NCI-H1105 (cell line): ENCODE measurements at places on chromosomes 2 and 18.

- DNase-seq, result peak; percentile 5
These were observed 648 bp downstream of the ARID5A start for GRCh38 chr2:96537066-96537733.

- no peak for DNase-seq
These were observed 112.8 kb downstream of the ADCYAP1 start for GRCh38 chr18:1017227-1018058.

GRCh38 chr2:73034661-73035375 is 36.7 kb downstream of the SFXN5 start:
- DNase-seq, result no peak

GRCh38 chr2:221228214-221228769 is 343.8 kb downstream of the EPHA4 start:
- no peak for DNase-seq

DNA sequence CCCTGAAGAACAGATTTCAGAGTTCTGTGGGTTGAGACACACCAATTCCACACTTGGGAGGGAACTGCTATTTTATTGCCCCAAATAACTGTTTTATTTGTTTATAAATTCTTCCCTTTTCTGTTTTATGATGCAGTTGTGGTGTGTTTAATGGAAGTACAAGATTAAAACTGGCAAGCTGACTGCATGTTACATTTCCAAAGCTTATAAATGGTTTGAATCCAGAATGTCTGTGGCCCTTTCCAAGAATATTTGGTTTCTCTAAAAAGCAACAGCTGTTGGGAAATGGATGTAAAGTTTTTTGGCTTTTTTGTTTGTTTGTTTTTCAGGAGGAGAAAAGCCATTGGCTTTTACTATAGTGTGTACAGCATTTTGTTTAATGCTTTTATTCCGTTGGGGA is 234.5 kb downstream of the MTX2 start:
- DNase-seq, result no peak

- DNase-seq, result no peak
These were observed 164.8 kb downstream of the MYCN start for GRCh38 chr2:16104949-16105668.

DNA sequence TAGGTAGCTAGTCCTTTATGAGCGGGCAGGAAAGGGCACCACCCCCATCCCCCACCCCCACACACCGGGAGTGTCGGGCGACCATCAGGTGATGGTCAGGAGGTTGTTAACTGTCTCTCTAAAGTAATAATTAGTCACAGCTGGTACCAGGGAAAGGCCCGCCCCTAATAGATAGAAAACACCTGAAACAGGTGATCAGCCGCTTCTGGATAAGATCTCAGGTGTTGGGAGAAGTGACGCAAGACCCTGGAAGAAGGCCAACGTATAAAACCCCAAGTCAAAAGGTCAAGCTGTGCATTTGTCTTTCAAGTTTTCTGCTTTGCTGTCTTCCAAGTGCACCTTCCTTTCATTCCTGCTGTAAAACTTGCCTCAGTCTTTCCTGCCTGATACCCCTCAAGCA is 59.6 kb upstream of the LINC00305 start:
- no peak for DNase-seq

- DNase-seq, result no peak
These were observed 161.6 kb upstream of the PKDCC start for GRCh38 chr2:41886145-41886664.

GRCh38 chr2:60281730-60282129 is 271.7 kb downstream of the BCL11A start:
- no peak for DNase-seq

DNA sequence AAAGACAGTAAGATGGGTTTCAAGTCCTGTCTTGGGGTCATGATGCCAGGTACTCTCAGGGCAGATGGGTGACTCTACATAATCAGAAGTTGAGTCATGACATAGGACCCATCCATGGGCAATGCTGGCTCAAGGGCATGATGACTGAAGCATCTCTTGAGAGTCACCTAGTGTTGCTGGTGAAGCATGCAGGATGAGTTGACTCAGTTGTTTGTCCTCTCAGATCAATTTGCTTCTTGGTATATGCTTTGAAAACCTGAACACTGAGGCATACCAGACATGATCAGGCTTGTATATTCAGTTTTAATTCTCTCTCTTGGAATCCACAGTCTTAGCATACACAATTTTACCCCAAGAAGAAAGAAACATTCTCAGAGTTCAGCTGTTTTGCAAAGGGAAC is 658.9 kb upstream of the NXPH2 start:
- DNase-seq, result no peak

DNA sequence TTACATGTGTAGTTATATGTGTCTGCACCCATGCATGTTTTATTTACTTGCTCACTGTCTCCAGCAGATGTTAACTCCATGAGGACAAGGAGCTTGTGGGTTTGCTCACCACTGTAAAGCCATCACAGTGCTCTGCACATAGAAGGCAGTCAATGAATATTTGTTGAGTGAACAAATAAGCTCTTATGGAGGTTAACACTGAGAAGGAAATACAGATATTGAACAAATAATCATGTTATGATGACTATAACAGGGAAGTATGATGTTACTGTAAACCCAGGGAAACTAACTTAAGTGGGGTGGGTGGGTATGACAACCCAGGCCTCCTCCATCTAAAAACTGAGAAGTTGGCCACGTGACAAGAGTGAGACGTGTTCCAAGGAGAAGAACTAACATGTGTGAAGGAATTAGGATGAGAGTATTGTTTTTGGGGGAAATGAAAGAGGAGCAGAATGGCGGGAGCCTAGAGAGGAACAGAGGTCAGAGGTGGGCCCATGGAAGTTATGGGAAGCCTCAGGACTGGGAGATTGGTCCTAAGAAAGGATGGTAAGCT is 6.0 kb upstream of the FAM117B start:
- no peak for DNase-seq

DNA sequence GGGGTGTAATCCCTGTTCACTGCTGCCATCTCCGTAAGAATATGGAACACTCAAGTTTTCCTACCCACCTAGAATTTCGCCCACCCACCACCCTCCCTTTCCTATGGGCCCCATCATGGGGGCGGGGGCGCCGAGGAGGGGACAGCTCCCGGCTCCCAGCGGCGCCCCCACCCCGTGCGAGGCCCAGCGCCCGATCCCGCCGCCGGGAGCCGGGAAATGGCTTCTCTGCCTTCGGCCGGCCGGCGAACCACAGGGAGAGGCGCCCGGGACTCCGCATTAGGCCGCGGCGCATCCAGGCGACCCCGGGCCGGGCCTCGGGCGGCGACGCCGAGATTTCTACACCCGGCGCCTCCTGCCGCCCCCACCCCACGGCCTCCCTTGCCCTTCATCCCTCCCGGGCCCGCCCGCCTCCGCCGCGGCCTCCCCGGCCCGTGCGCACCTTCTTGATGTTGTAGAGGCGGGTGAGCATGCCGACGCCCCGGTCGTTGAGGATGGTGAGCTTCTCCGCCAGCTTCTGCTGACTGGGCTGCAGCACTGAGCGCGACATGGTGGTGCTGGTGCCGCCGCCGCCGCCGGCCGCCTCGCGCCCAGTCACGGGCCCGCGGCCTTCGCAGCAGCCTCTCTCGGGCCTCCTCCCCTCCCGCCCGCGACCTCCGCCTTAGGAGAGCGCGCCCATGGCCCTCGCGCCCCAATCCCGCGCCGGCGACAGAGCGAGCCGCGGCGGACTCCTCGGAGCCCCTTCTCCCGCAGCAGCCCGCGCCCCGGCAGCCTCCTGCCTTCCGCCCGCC is 510 bp downstream of the NCKAP1 start:
- peak; percentile 27 for DNase-seq

- DNase-seq, result no peak
These were observed 19.8 kb downstream of the TSHZ1 start for GRCh38 chr18:75230163-75231052.

GRCh38 chr2:85410584-85411404 is 628 bp upstream of the CAPG start:
- DNase-seq, result no peak

DNA sequence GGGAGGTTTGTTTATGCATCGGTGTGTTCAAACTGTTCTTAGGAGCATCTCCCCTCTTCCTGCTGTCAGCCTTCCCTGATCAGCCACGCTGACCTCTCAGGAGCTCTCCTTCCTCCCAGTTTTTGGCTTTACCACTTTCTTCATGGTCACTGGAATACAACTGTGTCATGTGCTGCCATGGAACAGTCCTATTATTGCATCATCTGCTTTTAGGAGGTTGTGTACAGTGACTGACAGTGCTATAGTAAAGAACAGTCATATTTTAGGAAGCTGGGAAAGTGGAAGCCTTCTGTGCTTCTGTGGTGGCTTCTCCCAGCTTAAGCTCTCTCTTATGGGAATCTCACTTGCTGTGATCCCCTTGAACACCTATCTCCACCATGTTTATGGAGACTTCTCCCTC is 165.5 kb downstream of the TPGS2 start:
- DNase-seq, result no peak

GRCh38 chr2:139514951-139515350 is 734.8 kb upstream of the NXPH2 start:
- no peak for DNase-seq

- no peak for DNase-seq
These were observed at the start of gene FAM237A for GRCh38 chr2:206642075-206643025. FAM237A (plus strand) TSS chr2:206642487; CDS start chr2:206644237, 1,750 bp downstream.

DNA sequence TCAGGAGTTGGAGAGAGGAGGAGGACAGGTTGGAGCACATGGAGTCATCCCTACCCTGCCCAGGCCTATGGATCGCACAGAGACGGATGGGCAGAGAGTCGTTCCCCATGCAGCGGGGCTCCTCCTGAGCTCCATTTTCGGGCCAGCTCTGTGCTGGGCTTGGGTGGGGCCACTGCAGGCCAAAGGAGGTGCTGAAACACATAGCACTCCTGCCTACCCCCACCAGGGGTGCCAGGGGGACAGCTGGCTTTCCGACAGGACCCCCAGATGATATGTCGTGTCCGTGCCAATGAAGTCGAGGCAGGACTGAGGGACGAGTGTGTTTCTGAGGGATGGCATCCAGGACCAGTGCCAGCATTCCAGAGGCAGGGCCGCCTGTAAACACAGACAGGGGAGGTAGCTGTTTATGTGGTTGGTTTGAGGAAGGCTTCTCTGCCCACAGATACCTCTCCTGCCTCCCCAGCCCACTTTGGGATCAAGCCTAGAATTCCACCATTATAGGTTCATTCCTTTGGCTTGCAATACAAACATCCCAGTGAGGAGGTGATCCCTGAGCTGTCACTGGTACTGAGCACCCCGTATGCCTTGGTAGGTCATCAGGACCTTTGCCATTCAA is 116.6 kb downstream of the GLI2 start:
- no peak for DNase-seq

- no peak for DNase-seq
These were observed 1.8 kb downstream of the DSC3 start for GRCh38 chr18:31040686-31041270.

DNA sequence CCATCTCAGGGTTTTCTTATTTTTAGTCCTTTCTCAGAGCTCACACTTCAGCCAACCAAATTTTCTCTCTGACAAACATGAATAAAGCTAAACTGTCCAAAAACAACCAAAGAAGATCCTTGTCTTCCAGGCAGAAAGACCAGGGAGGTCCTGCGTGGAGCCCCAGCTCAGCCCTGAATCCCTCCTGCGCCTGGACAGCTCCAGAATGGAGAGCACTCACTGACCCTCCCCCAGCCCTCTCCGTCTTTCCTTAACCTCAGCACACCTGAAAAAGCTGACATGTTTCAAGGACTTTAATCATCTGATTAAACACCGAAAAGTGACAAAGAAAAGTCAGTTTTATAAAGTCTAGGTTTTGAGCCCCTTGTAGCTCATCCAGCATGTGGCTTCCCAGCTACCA is 22.9 kb upstream of the GNAL start:
- no peak for DNase-seq

DNA sequence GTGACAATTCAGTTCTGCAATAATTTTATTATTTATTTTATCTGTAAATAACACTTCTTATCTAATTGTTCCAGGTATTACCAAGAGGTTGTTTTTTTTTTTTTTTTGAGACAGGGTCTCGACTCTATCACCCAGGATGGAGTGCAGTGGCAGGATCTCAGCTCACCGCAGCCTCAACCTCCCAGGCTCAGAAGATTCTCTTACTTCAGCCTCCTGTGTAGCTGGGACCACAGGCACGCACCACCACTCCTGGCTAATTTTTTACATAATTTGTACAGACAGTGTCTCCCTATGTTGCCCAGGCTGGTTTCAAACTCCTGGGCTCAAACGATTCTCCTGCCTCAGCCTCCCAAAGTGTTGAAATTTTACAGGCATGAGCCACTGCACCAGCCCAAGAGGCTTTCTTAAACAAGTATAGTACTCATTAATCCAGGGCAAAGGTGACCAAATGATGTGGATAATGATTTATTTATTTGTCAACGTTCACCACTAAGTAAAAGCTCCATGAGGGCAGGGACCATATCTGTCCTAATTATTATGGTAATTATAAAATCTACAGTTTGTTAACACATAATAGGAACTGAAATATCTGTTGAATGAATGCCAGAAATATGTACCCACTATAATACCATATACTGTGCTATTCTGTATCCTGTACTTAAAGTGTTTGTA is 12.0 kb downstream of the STK17B start:
- DNase-seq, result no peak

GRCh38 chr2:44851518-44851917 is 90.0 kb upstream of the SIX3 start:
- DNase-seq, result no peak

GRCh38 chr2:240603081-240603835 is 16.7 kb downstream of the CAPN10 start:
- no peak for DNase-seq
